ENCODE measurements at places on chromosomes 5 and 9.

GRCh38 chr9:135973277-135974219, 12.4 kb upstream of the UBAC1 start:
- no peak for DNase-seq

- DNase-seq = no peak
These were observed 18.3 kb downstream of the RFX3 start for GRCh38 chr9:3507395-3508077.

DNA sequence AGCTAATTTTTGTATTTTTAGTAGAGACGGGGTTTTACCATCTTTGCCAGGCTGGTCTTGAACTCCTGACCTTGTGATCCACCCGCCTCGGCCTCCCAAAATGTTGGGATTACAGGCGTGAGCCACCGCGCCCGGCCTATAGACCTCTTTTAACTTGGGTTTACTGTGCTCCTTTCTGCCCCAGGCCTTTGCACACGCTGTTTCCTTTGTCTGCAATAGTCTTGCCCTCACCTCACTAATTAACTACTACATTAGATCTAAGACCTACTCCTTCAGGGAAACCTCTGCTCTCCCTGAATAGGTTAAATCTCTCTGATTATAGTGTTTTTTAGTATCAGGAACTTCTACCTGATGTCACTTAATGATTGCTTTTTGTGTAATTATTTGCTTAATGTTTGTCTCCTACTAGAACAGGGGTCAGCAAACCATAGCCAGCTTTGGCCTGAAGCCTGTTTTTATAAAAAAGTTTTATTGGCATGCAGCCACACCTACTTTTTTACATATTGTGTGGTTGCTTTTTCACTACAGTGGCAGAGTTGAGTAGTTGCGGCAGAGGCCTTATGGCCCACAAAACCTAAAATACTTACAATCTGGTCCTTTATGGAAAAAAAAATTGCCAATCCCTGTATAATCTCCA, 31.2 kb upstream of the TLE1 start:
- DNase-seq = no peak

GRCh38 chr9:95315108-95315746, 2.3 kb downstream of the FANCC start:
- no peak for DNase-seq

DNA sequence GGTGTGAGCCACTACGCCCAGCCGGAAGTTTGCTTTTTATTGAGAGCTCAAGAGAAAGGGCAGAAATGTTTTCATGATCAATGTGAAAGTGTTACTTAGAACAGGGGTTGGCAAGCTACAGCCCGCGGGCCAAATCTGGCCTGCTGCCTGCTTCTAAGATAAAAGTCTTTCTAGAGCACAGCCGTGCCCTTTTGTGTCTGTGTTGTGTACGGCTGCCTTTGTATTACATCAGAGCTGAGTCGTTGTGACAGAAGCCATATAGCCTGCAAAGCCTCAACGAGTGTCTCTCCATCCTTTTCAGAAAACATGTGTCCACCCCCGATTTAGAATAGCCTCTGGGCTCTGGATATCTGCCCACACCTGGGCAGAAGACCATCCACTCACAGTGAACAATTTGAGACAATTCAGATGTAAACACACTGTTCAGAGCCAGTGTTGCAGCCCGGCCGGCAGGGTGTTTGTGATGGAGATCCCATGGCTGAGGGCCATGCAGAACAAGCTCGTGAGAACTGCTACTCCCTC, 28.8 kb downstream of the AK8 start:
- peak; percentile 51 for DNase-seq

GRCh38 chr5:149912226-149912871, 32.2 kb downstream of the PDE6A start:
- no peak for DNase-seq

GRCh38 chr5:113846941-113847340, 333.4 kb downstream of the YTHDC2 start:
- no peak for DNase-seq

DNA sequence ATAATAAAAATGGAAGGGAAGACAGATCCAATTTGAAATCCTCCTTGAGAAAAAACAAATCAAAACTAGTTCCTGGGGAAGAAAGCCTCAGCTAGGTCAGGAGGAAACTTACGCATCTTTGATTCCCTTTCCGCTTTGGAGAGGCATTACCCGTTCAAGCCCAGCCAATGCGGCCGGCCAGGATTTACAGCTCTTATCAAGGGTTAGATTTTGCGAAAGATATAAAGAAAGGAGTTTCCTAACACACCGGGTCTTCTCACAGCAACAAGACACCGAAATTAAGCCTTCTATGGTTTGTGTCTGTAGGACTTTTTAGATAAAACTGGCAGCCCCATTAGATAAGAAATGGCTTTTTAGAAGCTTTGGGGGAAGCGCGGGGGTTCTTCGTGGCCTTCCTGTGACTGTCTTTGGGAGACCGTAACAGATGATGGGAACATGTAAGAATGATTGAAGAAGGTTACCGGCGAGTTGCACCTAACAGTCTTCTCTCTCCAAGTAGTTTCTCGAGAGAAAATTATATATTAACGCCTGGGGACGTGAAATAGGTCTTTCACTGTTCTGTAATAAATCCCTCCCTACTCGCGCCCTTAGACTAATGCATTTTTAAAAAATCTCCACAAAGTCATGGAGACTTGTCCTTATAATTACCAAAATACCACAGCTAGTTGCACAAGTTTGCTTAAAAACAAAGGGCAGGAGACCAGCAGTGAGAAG, 1.3 kb upstream of the ISL1 start:
- DNase-seq = no peak

GRCh38 chr5:156182174-156182967, 144.6 kb upstream of the SGCD start:
- DNase-seq = no peak

DNA sequence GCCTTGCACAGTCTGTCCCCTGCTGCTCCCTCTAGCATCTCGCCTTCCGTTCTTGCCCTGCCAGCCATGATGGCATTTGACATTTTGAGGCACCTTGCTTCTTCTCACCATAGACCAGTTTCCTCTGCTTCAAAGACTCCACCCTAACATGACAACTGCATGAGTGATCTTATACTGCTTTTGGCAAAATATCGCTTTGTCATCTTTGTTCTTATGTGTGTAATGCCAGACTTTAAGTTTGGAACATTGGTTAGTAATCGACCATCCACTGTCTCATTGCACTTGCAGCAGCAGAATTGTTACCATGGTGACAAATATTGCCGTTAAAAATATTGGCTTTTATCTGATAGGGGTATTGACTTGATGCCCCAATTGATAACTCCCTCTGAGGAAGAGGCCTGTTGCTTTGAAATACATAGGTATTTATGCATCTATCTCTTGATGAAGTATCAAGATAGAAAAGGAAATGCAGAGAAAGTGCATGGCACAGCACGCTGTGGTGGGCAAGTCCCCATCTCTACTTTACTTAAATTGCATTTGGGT, 6.8 kb downstream of the GARIN3 start:
- no peak for DNase-seq

DNA sequence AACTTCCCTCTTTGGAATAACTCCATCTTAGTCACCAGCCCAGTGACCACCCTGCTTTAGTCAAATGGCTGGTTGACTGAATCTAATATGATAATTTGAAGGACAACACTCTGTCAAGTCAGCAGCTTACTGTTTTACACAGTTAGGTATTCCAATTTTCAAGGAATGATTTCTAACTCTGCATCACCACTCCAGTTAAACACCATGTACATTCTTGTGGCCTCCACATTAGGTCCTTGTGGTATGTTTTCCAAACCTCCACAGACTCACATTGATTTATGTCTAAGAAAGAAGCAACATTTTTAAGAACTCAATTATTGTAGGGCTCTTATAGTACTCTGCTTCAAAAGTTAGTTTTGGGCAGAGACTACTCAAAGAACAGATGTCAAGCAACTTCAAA, 110.7 kb downstream of the TLE1 start:
- DNase-seq = no peak

DNA sequence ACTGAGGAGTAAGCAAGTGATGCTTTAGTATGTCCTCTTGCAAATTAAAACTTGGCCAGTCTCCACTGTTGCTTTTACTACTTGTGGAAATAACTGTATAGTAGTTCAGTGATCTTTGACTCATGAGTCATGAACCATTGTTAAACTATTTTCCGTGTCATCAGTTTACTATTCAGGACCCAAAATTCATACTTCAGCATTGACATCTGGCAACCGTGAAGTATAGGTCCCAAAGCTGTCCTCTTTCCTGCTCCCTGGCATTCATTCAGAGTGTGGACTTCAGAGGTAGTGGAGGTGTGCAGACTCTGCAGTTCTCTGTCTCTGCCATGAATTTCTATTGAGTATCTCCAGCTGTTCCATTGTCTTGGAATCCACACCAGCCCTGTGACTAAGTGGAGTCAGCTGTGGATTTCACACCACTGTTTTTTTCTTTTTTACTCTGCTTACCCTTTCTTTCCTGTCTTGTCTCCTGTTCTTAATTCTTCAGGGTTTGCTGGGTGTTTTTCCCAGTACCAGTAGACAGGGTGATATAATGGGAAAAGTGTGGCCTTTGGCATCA, 7.5 kb downstream of the TDRD7 start:
- DNase-seq = no peak

GRCh38 chr9:98287384-98287783, 31.9 kb upstream of the TBC1D2 start:
- DNase-seq = no peak

- DNase-seq = no peak
These were observed 146.6 kb downstream of the EFNA5 start for GRCh38 chr5:107524111-107524510.

GRCh38 chr9:68975365-68976043, 38.4 kb downstream of the PRKACG start:
- no peak for DNase-seq

DNA sequence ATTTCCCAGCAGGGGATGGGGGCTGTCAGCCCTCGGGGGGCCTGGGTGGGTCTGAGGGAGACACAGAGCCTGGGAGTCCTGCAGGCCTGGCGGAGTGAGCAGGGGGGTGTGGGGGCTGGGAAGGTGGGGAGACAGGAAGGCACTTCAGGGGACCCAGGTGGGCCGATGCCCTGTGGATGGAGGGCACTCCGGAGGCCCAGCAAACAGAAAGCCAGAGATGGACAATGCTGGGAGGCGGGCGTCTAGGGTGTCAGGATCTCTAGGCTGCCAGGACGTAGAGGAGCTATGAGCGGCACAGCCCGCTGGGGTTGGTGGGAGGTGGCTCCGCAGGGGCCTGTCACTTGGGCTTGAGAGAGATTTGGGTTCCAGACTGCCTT, 87.6 kb upstream of the COL5A1 start:
- DNase-seq = no peak

- no peak for DNase-seq
These were observed 31.6 kb upstream of the ANXA6 start for GRCh38 chr5:151189151-151189550.

- no peak for DNase-seq
These were observed 134.9 kb upstream of the FBXL17 start for GRCh38 chr5:108516785-108517184.

DNA sequence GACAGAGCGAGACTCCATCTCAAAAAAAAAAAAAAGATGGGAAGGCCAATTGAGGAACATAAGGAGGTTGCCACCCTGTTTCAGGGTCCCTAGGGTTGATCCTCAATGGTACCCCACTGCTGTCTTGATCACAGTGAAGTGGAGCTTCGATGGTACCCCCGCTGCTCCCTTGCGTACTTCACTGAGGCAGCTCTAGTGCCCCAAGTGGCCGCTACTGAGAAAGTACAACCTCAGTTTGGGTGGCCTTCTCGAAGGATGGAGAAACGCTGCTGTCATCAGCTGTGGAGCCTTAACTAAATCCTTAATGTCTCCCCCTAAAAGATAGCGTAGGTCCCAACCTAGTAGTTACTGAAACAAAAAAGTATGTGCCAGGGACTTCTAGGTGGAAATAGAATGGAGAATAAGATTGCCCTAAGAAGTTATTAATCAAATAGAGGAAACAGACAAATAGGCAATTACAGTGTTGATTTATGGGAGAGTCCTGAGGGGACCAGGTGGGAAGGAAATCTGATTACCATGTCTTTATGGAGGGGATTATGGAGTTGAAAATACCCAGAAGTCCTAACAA, 6.3 kb downstream of the TESK1 start:
- no peak for DNase-seq

- DNase-seq = no peak
These were observed 26.2 kb upstream of the CTNNAL1 start for GRCh38 chr9:109039539-109039938.

DNA sequence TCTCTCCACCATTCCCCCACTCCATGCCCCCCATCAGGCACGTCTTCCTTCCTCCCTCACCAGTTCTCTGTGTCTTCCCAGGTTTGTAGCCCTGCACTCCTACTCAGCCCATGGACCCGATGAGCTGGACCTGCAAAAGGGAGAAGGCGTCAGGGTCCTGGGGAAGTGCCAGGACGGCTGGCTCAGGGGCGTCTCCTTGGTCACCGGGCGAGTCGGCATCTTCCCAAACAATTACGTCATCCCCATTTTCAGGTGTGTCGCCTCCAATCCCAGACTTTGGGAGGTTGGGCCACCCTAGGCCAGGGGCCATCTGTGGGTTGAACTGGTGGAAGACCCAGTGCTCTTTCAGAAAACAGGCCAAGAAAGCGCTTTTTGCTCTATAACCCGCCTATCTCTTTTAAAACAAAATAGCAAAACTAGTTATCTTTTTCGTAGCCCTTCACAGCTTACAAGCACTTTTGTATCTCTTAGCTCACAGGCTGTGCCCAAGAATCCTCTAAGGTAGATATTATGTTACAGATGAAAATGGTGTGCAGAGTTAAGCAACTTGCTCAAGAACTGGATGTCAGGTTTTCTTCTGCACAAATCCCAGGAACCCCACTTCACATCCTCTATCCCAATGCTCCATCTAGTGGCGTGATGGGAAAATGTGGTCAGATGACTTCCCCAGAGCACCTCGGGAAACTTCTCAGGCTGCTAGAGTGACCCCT, 56.2 kb downstream of the PLAC8L1 start:
- DNase-seq = peak; percentile 20

DNA sequence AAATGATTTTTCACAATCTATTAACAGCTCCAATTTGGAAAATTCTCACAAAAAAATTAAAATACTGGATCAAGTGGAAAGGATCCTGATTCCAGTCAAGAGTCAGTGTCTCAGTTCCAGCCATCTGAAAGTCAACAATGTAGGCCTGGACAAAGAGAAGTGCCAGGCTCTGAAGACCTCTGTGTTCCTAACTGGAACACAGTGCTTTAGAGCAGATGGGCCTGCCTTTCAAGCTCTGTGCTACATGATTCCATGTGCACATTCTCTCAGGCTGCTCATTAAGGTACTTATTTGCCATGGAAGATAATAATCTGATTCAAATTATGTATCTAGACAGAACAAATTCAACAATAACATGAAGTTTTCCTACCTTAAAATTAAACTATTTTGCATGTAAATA, 30.2 kb upstream of the ALDH1A1 start:
- DNase-seq = no peak

- DNase-seq = no peak
These were observed 701 bp downstream of the PARP8 start for GRCh38 chr5:50667023-50667652.

DNA sequence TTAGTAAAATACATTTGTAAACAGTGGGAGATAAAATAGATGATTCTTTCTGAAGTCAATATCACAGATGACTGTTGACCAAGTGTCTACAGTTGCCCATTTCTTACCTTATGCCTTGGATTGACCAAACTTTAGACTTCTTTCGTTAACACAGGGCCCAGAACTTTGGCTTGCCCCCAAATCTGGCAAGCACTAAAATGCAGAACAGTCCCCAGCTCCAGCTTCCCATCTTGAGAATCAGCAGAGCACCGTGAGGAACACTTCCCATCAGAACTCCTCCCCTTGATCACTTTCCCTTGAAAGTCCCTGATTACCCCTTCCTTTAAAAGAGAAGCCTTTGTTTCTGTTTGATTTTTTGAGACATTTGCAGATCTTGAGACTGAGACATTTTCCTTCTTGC, 1039.9 kb downstream of the TLE1 start:
- no peak for DNase-seq

- no peak for DNase-seq
These were observed 69.0 kb downstream of the MEF2C start for GRCh38 chr5:88813805-88814575.

GRCh38 chr9:470552-471194, 256.0 kb downstream of the DOCK8 start:
- DNase-seq = no peak

Measured in DMS153 (cell line).